ENCODE measurements at places on chromosomes 3 and 15.

DNA sequence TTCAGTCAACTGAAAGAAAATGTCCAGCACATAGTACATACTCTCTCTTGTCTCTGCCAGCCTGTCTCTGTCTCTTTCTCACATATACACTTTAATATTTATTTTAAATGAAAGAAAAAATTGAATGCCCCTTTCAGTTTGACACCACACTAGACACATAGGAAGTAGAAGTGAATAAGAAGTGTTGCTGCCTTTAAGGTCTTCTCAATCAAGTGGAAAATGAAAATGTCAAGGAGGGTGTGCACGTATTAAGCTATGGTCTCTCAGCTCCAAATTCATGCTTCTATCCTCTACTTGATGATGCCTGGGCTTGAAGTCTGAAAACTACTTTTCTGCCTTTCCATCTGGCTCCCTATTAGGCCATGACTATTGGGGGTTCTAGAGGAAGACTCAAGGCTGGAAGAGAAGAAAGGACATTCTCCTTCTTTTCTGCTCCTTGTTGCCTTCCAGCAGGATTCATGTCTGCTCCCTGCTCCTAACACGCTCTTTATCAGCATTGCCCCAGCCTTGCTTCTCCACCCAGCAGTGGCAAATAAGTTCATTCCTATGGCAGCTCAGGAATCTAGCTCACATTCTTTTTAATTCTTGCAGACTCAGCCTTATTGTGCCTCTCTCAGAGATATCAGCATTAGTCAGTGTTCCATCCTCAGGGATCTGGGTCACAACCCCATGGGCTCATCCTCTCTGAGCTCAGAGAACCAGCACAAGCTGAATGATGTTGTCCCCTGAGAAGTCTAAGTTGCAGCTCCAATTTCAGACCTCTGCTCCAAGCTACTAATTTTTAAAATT is 609.1 kb upstream of the GRM7 start:
- DNase-seq, result no peak

GRCh38 chr3:159632128-159632527 is 356.5 kb upstream of the IL12A start:
- DNase-seq, result no peak

DNA sequence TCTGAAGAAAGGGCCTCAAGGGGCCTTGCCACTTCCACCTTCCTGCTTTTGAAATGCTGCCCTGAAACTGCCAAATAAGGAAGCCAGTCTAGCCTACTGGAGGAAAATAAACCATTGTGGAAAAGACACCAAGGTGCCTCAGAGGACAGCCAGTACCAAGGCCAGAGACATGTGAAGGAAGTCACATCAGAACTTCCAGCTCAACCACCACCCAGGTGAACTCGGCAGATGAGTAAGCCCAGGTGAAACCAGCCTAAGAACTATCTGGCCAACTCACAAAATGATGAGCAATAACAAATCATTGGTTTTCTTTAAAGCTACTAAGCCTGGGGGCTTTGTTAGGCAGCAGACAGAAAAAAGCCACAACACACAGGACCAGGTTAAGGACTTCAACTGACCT is 103.0 kb downstream of the MAGI1 start:
- DNase-seq, result no peak

GRCh38 chr3:191220908-191221307 is 21.9 kb downstream of the OSTN start:
- DNase-seq, result no peak

GRCh38 chr15:48722764-48723661 is 77.5 kb upstream of the FBN1 start:
- DNase-seq, result no peak

GRCh38 chr15:71410347-71410746 is 295.1 kb downstream of the THSD4 start:
- DNase-seq, result no peak

DNA sequence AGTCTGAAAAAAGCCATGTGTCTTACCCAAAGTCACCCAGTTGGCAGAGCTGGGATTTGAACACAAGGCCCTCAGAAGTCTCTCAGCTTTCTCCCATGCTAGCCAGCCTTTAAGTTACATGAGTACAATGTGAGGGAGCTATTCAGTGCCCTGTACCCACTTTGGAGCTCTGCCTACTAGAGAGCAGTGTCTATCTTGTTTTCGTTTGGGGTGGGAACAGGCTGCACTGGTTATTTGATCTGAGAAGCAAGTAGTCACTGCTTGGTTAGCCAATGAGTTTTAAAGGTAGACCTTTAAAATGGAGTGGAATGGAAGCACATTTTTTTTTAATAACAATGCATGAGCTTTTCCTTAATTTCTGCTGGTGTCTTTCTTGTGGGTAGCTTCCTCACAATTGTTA is 231.1 kb upstream of the BHLHE40 start:
- no peak for DNase-seq

Measured in esophagus squamous epithelium (tissue), 5 donors.